Muscle of arm (tissue), 14 donors: ENCODE measurements at places on chromosomes 1 and 21.

GRCh38 chr1:232725305-232726047 is 79.7 kb upstream of the MAP10 start:
- no peak for DNase-seq

GRCh38 chr1:240090957-240091600 is 604 bp upstream of the FMN2 start:
- DNase-seq, result no peak

DNA sequence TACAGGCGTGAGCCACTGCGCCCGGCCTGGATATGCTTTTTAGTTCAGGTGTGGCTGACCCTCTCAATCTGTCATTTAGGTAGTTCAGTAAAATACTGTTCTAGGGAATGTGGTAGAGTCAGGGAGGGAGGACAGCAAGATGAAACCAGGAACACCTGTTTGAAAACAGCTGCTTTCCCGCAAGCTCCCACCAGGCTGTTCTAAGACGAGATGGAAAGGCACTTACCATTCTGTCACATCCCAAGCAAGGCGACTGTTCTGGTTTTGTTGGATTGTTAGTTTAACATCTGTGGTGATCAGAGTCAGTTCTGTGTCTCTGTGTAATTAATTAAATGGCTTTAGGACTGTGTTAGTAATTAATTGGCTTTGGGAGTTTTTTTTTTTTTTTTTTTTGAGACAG is 2.9 kb downstream of the CHAF1B start:
- no peak for DNase-seq

GRCh38 chr1:37688926-37689325 is 3.4 kb upstream of the CDCA8 start:
- DNase-seq, result no peak

- no peak for DNase-seq
Measured at GRCh38 chr1:3651930-3652547, at the start of gene TP73. TSS of gene TP73 (plus strand) at chr1:3652516. CDS start at chr1:3682366, 29,850 bp downstream.

- no peak for DNase-seq
Measured at GRCh38 chr1:16971341-16972188, 8.9 kb downstream of the MFAP2 start.

DNA sequence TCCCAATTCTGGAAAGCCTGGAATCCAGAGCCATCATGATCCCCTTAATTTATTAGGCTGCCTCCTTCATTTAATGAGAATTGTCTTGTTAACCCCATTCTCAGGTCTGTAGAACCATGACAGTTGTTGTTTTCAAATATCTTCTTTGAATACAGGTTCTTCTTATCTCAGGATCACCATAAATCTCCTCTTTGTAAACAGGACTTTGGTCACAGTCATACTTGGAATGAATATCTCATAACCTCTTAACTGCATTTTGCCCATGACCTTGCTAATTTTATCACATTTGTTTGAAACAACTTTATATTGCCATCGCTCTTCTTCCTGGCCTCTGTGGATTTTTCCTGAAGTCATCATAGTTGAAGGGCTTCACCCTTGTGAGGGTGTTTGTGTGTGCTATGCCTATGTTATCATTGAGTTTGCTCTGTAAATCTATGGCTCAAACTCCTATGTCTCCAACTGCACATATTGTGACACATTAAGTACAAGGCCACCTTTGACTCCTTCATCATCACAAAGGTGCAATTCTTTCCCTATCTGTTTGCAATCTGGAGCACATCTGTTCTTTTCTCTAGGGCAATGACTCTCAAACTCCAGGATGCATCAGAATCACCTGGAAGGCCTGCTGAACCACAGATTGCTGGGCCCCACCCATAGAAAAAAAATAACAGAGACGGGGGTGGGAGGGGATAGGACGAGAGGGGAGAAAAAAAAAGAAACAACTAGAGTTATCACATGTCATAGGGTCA is 54.2 kb downstream of the FCRL5 start:
- no peak for DNase-seq

DNA sequence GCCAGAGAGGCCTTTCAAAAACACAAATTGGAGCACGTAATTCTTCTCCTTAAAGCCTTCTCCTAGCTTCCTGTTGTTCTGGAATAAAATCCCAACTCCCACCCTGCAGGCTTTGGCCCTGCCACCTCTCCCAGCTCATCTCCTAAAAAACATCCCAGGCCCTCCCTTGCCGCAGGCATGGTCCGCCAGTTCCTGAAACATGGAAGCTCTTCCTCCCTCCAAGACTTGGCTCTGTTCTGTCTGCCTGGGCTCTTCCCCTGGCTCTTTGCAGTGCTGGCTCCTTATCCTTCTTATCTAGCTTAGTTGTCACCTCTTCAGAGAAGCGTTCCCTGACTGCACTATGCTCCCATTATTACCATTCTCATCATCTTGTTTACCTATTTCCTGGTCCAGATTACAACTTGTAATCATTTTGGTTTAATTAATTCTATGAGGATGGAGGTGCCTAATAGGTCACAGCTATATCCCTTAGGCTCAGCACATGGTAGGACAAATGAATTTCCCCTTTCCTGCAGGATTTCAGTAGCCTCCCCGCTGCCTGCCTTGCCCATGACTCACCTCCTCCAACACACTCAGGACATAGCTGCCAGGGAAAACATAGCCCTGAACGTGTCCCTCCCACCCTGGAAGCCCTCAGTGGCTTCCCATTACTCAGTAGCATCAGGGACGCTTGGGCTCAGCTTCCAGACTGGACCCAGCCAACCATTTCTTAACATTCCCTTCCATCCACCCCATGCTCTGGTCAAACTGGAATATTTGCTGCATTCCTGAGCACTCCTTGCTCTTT is 15.7 kb upstream of the IGSF21 start:
- DNase-seq, result no peak

DNA sequence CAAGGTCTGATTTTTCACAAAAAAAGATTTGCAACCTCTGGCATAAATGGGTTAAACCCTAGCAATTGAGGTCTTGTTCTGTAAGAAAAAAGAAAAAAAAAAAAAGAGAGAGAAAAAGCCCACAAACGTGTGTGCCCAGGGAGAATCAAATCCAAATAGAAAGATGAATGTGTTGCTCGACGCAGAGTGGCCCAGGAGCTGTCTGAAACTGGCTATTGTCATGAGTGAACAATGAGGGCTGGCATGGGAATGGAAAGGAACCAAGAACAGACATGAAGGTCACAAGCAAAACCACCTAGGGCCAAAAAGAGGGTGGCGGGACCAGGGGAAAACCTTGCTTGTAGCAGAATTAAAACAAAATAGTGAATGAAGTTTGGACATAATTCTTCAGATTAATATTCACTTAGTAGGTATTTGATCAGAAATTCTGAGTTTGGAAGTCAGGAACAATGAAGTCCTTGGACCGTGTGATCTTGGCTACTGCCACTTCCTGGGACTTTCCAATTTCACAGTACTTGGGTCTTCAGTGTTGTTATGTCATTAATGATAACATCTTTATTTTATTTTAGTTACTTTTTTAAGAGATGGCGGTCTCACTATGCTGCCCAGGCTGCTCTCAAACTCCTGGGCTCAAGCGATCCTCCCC is 3.1 kb downstream of the ENO1 start:
- no peak for DNase-seq

- DNase-seq, result no peak
Measured at GRCh38 chr21:44969066-44969670, 29.3 kb downstream of the SLX9 start.

DNA sequence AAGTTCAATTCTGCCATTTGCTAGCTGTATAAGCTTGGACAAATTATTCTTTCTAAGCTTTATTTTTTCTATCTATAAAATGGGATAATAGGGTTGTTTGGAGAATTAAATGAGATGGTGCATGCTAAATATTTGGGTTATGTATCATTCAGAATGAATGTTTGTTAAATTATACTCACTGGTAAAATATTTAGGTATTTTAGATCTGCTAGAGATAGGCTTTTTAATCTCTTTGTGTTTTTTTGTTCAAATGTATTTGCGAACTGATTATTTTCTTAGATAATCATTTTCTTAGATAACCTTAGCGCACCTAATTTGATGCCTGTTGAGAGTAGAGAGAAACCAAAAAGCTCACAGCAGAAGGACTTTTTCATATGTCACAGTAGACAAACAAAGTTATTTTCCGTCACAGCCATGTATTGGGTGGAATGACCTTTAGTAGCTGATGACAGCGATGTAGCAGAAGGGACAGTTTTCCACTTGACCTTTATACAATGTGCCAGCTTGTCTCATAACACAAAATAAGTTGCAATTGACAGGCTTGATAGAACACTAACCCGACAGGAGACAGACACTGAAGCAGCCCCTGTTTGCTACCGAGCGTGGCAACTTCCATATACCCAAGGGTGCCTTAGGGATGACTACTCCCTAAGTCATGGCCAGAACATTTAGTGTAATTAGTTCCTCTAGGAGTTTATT is 93.0 kb downstream of the DISC1 start:
- DNase-seq, result no peak

- peak; percentile 37 for DNase-seq
Measured at GRCh38 chr1:6923955-6924881, 139.0 kb downstream of the CAMTA1 start.

DNA sequence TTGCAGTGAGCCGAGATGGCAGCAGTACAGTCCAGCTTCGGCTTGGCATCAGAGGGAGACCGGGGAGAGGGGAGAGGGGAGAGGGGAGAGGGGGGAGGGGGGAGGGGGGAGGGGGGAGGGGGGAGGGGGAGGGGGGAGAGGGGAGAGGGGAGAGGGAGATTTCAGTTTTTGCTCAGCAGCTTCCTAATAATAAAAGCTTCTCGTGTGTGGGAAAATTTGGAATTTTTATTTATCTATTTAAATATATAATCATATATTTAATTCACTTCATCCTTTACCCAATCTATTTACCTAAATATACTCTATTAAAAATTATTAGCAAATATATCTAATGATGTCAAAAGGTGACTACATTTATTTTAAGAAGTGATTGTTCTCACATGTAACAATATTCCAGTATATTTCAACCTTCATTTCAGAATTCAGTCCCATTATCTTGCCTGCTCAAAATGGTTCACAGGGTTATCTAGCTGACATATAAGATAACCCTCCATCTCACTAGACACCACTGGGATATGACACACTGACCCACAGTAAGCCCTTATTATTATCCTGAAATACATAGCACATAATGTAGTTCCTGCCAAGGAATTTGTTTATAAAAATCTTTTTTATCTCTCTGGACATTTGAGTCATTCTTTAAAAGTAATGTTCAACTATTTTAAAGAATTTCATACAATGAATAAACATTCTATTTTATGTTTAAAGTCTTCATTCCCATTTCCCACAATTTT is 105.9 kb downstream of the GPATCH2 start:
- peak; percentile 1 for DNase-seq

DNA sequence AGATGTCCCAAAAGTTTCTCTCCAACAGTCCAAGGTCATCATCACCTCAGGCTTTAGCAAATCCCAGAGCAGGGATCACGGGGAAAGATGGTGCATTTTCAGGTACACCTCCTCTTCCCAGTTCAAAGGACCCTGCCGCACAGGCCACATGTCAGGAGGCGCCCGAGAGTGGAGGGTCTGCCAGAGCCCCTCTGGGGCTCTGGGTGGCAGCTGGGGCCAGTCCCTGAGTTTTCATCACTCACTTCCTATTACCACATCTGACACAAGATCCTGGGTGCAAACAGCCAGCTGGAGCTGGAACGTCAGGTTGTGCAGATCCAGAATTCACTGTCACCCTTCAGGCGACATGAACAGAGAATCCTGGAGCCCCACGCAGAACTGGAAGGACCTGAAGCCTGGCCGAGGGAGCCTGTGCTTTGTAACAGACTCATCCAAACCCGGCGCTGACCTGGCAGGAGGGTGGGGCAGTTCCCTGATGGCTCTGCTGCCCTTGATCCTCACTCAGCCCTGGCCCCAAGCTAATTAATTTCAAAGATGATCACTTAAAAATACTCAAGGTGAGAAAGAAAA is 8.8 kb downstream of the TMEM63A start:
- no peak for DNase-seq

- no peak for DNase-seq
Measured at GRCh38 chr1:113749402-113749801, 9.9 kb downstream of the PHTF1 start.

GRCh38 chr1:228087771-228088251 is 5.3 kb downstream of the ARF1 start:
- DNase-seq, result no peak

GRCh38 chr21:33155422-33155821 is 74.3 kb upstream of the IFNAR2 start:
- no peak for DNase-seq

DNA sequence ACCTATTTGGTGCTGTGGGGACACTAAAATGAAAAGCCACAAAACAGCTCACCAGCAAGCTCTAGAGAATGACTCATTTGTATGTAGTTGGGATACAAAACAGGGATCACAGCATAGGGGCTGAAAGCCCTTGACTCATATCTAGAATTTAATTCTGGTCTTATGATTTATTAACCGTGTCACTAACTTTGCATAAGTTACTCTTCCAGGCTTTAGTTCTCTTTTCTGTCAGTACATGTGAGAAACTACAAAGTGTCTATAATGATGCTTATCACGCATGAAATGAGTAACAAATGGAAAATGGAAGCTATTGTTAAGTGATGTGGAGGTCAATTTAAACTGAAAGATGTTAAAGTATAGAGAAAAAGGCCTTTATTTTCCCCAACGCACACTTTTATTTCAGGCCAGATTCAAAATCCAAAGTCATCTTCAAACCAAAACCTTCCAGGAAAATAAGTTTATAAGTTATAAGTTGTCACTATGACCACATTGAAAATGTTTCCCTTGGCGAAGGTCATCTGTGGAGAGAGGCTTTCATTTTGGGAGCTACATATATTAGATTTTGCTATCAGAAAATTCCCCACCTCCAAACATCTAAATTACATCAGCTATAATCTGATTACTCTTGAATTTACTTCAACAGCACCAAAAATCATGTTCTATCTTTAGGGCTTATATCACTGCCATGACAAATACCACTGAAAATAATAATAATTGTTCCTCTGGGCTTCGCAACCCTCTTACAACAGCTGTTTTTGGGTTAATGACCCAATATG is 430.5 kb downstream of the MRPL39 start:
- DNase-seq, result no peak

GRCh38 chr1:7375329-7375728 is 395.8 kb upstream of the VAMP3 start:
- DNase-seq, result no peak

- no peak for DNase-seq
Measured at GRCh38 chr1:37998913-37999429, 6.3 kb downstream of the FHL3 start.

DNA sequence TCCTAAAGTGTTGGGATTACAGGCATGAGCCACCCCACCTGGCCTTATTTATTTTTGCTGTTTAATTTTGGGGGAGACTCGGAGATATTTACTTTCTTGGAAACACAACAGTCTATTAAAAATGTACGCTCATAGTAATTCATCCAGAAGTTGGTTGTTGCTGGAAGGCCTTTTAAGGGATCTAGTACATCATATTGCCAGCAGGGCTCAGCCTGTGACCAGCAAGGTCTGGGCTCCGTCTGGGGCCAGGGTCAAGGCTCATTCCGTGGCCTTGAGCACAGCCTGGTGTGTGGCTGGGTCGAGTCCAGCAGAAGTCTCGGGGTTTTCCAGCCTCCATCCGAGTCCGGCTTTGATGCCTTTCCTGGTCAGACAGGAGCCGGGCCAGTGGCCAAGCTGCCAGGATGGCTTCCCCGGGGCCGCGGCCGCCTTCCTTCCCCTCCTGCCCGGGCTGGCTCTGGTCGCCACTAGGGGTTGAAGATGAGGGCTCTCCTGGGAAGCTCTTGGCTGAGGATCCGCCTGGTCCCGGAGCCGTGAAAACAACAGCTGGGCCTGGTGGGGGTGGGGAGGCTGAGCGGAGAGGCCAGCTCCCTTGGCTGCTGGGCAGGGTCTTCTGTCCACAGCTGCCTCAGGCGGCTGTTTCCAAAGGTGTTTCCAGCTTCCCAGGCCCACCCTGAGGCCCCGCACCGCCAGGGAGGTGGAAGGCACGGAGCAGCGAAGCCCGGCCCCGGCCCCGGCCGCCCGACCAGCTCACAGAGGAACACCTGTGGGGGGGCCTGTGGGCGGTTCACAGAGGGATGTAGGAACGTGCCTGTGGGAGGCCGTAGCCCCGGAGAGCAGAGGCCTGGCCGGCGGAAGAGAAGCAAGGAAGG is 5.1 kb upstream of the VWA1 start:
- peak; percentile 86 for DNase-seq
